ENCODE measurements at places on chromosomes 4 and X.

GRCh38 chr4:123659730-123660129 lies 263.1 kb downstream of the SPRY1 start:
- peaks cover 14% of the 10 kb centered on the region for H3K4me1 ChIP-seq
- H3K27ac ChIP-seq: no peak overlapping the region
- H3K27me3 ChIP-seq: peaks cover 6% of the 10 kb centered on the region
- DNase-seq: no peak

DNA sequence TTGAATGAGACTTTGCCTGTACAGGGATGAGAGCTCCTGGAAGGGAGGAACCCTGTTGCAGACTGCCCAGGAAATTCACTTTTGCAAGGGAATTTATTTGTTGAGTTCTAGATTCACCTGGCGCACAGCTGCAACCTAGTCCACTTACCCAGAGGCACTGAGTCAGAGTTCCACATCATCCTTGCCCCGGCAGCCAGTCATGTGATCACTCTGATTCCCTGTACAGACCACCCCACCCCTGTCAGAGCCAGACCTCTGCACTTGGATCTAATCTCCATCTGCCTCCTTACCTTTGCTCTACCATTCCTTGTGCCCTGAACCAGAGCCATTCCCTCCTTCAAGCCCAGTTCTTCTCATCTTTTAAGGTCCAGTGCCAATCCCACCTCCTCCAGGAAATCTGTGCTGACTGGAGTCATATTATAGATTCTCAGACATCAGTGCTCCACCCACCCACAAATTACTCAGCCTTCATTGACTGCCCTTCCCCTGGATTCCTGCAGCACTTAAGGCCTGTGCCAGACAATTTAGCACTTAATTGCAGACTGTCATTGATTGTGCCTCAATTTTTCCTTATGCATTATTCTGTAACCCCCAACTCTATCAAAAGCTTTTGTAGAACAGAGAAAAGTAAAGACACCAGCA lies 84.1 kb upstream of the MAGEA4 start:
- no peak for DNase-seq
- no peaks in the 10 kb centered on the region for H3K36me3 ChIP-seq
- no peaks in the 10 kb centered on the region for H3K27me3 ChIP-seq
- no peak overlapping the region for H3K4me3 ChIP-seq
- H3K27ac ChIP-seq: no peak overlapping the region

- no peak for DNase-seq
- no peak overlapping the region for H3K4me3 ChIP-seq
- H3K36me3 ChIP-seq: no peaks in the 10 kb centered on the region
These were observed 119.4 kb downstream of the FAM53A start for GRCh38 chr4:1564535-1565375.

DNA sequence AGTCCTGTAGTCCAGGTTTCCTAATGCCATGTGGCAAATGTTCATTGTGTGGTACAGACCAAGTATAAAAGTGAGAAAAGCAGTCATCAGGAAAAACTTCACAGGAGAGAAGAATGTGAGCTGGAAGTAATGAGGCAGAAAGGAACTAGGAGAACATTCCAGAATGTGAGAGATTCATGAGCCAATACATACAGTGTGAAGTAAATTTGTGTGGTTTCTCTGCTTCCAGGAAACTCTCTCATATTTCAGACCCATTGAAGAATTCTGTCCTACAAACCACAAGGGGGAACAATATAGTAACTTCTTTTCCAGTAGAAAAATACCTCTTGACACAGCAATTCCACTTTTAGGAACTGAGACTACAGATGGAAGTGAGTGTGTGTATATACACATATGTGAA lies 136.5 kb downstream of the RNF150 start:
- H3K4me3 ChIP-seq: no peak overlapping the region
- H3K27me3 ChIP-seq: peaks cover 5% of the 10 kb centered on the region
- no peaks in the 10 kb centered on the region for H3K4me1 ChIP-seq
- H3K36me3 ChIP-seq: peaks cover 3% of the 10 kb centered on the region
- DNase-seq: no peak

DNA sequence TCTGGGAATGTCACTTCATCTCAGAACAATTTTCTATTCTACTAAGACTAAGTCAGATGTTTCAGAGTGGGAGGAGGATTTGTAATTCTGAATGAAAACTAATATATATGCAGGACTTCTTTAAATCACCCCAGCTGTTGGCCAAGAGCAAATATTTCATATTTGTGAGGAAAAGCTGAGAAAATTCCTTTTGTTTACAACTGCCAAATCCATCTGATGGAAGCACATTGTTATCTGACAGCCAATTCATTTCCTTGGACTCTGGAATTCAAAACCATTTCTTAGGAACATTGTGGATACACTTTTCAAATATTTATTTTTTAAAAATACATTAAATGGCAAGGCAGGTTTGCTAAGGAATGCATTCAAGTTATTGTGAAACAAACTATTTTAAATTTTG lies 8.0 kb downstream of the SLIT2 start:
- no peak overlapping the region for H3K4me3 ChIP-seq
- no peaks in the 10 kb centered on the region for H3K4me1 ChIP-seq
- H3K27ac ChIP-seq: no peak overlapping the region
- H3K36me3 ChIP-seq: peaks cover 1% of the 10 kb centered on the region
- H3K27me3 ChIP-seq: peaks cover 19% of the 10 kb centered on the region
- no peak for DNase-seq

- no peak overlapping the region for H3K27ac ChIP-seq
- peaks cover 2% of the 10 kb centered on the region for H3K4me1 ChIP-seq
- DNase-seq: no peak
- H3K27me3 ChIP-seq: no peaks in the 10 kb centered on the region
- no peaks in the 10 kb centered on the region for H3K36me3 ChIP-seq
- H3K4me3 ChIP-seq: no peak overlapping the region
These were observed 5.8 kb upstream of the DGKQ start for GRCh38 chr4:978957-979701.

DNA sequence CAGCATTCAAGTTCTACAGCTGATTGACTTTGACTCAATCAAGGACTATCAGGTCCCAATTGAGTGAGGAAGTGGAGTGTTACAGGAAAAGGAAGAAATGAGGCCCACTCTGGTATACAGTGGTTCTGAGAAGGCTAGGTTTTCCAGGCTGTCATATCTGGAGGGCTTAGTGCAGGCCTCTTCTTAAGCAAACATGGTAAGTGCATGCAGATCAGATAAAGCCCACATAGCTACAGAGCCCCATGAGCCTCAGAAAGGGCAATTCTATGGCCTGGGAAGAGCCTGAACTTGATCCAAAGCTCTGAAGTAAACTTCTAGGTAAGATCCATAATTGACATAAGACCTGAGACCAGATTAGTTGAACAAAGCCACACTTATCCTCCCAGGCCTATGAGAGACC lies 29.0 kb upstream of the MAOA start:
- H3K4me1 ChIP-seq: no peaks in the 10 kb centered on the region
- no peak overlapping the region for H3K27ac ChIP-seq
- no peak overlapping the region for H3K4me3 ChIP-seq

DNA sequence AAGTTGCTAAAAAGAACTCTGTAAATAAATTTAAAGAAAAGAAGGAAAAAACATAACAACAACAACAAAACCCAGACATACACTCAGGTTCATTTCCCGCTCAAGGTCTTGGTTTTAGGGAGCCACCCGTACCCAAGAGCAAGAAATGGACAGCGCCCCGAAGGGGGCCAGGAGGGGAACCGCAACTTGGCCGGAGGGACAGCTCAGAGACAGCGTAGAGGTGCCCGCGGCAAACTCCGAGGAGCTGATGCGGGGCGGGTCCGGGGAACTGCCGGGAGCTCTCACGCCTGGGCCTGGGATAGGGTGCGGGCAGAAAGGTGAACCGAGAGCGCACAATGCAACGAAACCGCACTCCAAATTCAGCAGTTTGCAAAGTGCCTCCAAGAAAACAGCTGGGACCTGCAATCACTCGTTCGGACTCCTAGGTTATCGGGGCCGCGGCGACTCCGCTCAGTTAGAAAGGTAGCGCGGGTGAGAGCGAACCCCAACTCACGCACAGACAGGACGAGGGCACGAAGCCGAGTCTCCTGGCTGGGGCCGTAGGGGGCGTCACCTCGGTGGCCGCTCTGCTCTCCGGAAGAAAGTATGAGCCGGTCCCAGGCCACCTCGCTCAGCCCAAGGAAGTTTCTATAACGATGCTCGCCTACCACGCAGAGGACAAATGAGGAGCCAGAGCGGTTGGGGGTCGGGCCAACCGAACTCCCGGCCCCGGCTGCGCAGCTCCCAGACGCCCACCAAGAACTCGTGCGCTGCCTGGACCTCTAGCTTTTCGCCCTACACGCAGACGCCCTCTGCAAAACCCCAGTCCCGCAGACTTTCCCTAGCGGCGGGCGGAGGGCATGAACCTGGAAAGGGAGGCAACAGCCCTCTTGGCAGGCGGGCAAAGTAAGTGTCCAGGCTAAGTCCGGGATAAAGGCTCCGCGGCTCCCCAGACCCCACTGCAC lies 1.4 kb downstream of the NDNF start:
- H3K4me3 ChIP-seq: peak overlapping the region; percentile 80
- H3K36me3 ChIP-seq: no peaks in the 10 kb centered on the region
- H3K4me1 ChIP-seq: peaks cover 24% of the 10 kb centered on the region
- peak; percentile 35 for DNase-seq
- H3K27me3 ChIP-seq: peaks cover 49% of the 10 kb centered on the region

DNA sequence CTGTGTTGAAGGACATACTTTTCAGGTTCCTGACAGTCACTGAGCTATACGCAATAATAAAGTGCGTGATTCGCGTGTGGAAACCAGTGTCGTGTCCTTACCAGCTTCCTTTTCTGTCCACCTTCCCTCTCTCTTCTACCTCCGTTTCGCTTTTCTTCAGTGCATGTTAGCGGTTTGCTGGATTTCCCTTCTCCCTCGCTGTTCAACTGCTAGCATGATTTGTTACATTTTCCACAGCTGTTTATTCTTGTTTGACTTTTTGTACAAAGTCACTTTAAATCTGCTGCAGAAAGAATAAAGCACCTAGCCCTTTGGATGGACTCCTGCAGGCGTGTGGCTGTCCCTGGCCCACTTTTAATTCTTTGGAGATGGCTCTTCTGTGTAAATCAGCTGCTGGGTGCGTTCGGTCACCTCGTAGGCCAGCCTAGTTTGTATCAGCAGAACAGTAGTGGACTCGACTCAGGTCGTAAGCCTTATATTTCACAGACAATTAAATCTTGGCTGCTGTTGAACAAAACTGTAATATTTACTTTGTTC lies 8.9 kb upstream of the HAND2 start:
- peaks cover 82% of the 10 kb centered on the region for H3K27me3 ChIP-seq
- H3K4me1 ChIP-seq: peaks cover 8% of the 10 kb centered on the region
- no peak for DNase-seq
- H3K27ac ChIP-seq: no peak overlapping the region
- H3K36me3 ChIP-seq: no peaks in the 10 kb centered on the region
- peak overlapping the region; percentile 61 for H3K4me3 ChIP-seq

DNA sequence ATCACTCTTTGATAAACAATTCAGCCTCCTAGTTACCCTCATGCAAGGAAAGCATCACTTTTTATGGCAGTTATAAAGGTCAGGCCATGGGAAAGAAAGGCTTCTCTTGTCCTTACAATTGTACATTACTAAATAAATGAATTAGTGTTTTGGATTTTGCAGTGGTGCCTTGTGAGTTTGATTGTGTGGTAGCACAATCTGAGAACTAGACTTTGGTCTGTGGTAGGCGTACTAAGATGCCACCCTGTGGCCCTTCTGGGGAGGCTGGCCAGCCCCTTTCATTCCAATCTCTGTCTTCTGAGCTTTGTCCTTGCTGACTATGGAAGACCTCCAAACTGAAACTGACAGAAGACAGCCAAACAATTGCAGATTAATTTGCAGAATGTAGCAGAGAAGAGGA lies 14.6 kb upstream of the HNRNPD start:
- H3K27ac ChIP-seq: no peak overlapping the region
- no peaks in the 10 kb centered on the region for H3K27me3 ChIP-seq
- no peaks in the 10 kb centered on the region for H3K4me1 ChIP-seq
- no peaks in the 10 kb centered on the region for H3K36me3 ChIP-seq

DNA sequence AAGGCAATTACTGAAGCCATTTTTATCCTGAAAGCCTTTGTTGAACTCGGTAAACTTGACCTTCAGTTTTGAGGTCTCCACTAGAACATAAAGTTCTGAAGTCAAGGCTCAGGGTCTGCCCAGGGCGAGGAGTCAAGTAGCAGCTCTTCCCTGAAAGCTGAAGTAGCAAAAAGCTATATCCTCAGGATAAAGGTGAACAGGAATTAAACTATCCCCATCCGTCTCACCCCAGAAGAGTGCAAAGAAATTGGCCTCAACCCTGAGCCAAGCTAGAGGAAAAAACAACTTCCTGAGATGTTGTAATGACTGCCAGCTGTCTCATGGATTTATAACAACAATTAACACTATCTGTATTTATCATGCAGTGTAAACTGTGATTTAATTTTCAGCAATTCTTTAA lies 590.8 kb downstream of the SPRY1 start:
- no peak overlapping the region for H3K4me3 ChIP-seq
- no peaks in the 10 kb centered on the region for H3K4me1 ChIP-seq
- H3K27ac ChIP-seq: no peak overlapping the region
- H3K36me3 ChIP-seq: no peaks in the 10 kb centered on the region
- DNase-seq: no peak

GRCh38 chrX:1500701-1501624 lies 36.0 kb downstream of the P2RY8 start:
- H3K4me3 ChIP-seq: no peak overlapping the region
- peaks cover 25% of the 10 kb centered on the region for H3K4me1 ChIP-seq
- peaks cover 6% of the 10 kb centered on the region for H3K36me3 ChIP-seq

- DNase-seq: no peak
- H3K4me1 ChIP-seq: peaks cover 22% of the 10 kb centered on the region
- no peak overlapping the region for H3K27ac ChIP-seq
- no peak overlapping the region for H3K4me3 ChIP-seq
These were observed 3.2 kb downstream of the UNC5C start for GRCh38 chr4:95545546-95545945.

- no peaks in the 10 kb centered on the region for H3K4me1 ChIP-seq
These were observed 56.8 kb downstream of the PRRG1 start for GRCh38 chrX:37405956-37406355.

DNA sequence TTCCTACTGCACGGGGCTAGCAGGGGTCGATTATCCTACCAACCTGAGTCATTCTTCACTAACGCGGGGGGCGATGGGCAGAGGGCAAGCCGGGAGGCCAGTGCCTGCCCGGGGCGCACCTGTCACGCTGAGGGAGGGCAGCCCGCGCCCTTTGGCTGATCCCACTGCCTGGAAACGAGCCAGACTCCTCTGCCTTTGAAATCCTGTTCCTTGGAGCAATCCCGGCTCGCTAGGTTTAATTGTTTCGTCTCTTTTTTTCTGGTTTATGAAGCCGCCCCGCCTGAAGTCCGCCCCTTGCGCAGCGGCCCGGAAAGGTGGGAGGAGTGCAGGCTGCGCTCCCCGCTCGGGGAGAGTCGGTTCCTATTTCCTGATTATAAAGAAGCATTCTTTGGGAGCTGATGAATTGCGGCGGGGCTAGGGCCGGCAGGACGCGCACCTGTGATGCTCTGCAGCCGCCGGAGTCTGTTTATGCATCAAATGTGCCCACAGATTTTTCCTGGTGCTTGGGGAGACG lies 484.2 kb downstream of the BCOR start:
- H3K4me1 ChIP-seq: peaks cover 31% of the 10 kb centered on the region
- H3K36me3 ChIP-seq: peaks cover 17% of the 10 kb centered on the region
- peak; percentile 22 for DNase-seq
